ENCODE measurements at places on chromosomes 3 and 15.

GRCh38 chr3:85041001-85041400 lies 82.2 kb downstream of the CADM2 start:
- DNase-seq = no peak

GRCh38 chr3:39254806-39255449 lies 24.9 kb downstream of the CX3CR1 start:
- no peak for DNase-seq

DNA sequence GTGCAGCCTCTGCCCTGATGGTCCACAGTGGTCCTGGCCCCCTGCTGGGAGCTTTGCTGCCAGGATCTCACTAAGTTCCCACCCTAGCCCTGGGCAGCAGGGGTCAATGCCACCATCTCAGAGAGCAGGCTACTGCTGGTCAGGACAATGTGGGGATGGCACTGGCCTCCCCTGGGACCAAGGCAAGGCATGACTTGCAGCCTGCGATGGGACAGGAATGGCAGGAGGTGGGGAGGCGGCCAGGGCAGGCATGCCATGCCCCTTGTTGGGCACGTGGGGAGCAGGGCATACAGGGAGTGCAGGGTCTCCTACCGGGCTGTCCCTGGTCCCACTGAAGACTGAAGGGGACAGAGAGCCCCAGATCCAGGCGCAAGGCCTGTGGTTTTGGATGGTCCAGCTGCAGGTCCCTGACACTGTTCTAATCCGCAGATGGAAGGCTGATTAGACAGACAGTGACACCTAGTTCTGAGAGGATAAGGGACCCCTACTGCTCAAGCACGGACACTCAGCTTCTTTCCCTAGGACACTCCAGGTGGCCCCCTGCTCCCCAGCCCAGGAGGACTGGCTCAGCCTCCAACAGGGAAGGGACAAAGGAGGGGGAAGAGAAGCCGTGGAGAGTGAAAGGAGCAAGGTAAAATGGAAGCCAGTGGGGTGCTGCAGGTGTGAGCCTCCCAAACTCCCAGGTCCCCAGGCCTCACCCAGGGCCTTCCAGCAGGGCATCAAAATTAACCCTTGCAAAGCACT lies 69.2 kb upstream of the RPL32 start:
- DNase-seq = no peak

GRCh38 chr3:60313951-60314461 lies 937.2 kb downstream of the FHIT start:
- DNase-seq = no peak

DNA sequence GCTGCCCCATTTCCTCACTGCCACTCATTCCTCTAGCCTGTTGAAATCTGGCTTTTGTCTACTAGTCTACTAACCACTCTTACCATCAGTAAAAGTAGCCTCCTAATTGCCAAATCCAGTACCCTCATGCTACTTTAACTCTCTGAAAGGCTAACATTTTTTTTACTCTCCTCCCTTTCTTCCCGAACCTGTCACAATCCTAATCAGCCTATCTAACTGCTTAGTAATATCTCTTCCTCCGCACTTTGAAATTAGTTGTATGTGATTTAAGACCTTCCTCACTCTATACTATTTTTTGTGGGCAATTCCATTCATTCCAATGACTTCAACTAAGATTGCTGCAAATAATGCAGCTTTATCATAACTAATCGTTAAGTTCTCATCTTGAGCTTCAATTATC lies 3.7 kb downstream of the SENP7 start:
- no peak for DNase-seq

DNA sequence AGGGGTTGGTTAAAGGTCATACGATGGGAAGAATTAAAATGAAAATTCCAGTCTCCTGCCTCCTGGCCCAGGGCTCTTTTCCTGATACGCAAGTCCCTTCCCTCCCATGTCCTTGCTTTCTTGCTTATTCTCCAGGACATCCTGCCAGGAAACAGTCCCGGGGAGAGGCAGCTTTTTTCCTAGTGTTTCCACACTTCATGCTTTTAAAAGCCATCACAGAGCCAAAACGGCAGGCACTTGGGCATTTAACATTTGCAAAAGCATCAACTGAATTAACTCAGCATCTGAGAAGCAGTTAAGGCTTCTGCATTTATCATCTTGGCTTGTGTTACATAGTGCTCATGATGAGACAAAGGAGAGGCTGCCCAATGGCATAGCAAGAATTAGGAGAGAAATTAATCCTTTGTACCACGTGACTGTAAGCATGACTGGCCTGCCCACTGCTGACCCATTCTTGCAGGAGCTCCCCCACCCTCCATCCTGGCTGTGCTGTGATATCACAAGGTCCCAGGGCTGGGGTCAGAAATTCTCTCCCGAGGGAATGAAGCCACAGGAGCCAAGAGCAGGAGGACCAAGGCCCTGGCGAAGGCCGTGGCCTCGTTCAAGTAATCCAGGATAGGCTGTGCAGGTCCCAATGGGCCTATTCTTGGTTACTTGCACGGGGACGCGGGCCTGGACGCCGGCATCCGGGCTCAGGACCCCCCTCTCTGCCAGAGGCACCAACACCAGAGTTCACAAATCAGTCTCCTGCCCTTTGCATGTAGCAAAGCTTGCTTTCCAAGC lies 21.6 kb upstream of the VILL start:
- no peak for DNase-seq

DNA sequence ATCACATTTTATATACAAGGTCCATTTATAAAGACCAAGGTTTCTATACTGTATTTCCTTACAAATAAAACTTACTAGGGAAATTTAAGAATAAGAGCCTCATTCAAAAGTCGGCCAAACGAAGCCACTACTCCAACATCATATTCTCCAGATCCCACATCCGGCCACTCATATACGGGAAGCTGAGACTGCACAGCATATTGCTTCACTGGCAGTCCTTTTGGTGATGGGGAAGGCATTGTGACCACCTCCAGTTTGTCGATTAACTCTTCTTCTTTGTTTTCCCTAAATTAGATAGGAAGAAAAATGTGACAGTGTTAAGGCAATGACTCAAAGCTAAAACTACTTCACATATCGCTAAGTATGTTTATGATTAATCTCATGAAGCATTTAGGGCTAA lies 2.7 kb downstream of the MTFMT start:
- DNase-seq = no peak

- DNase-seq = peak; percentile 9
Observed at GRCh38 chr3:20225769-20226168, 39.8 kb upstream of the SGO1 start.

GRCh38 chr15:51736069-51736468 lies 1.4 kb downstream of the LYSMD2 start:
- DNase-seq = peak; percentile 25

- no peak for DNase-seq
Observed at GRCh38 chr15:44633603-44634002, 29.9 kb downstream of the SPG11 start.

GRCh38 chr3:38343797-38344594 lies 2.6 kb upstream of the XYLB start:
- DNase-seq = no peak

DNA sequence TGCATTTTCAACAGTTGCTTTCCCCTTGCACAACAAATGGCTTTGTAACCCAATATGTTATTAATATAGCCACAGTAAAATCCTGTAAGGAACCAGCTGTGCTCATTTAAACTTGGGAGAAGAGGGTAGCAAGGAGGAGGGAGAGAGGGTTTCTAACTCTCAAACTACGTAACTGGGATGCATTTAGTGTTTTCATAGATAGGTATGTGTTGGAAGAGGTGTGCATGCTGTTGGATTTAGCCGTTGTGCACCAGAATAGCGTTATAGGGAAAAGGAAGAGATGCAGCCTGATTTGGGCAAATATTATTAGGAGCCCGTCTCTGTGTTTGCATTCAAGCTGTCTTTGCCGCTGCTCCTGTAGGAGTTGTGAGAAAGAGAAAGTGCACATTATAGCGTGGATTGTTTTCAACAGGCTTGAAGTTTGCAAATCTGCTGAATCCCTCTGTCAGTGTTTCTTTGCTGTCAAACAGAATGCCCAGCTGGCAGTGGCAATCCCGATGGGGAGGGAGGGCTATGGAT lies 39.4 kb downstream of the ARPP21 start:
- no peak for DNase-seq

- DNase-seq = no peak
Observed at GRCh38 chr15:90871139-90871715, 2.8 kb downstream of the FURIN start.

DNA sequence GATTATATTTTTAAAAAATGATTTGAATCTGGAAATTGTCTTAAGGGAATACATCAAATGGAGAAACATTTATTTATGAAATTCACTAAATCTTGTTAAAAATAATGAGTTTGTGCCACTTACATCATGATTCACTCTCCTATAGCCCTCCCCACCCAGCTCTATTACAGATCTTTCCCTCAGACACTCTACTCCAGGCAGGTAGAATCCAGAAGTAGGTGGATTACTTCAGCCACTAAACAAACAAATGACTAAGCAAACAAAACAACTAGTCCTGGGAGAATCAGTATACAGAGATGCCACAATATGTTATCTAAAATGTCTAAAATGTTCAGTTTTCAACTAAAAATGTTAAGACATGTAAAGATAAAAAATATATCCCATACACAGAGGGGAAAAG lies 608.1 kb upstream of the UBE2E2 start:
- DNase-seq = no peak

GRCh38 chr15:33068007-33068481 lies 126.5 kb downstream of the FMN1 start:
- no peak for DNase-seq

DNA sequence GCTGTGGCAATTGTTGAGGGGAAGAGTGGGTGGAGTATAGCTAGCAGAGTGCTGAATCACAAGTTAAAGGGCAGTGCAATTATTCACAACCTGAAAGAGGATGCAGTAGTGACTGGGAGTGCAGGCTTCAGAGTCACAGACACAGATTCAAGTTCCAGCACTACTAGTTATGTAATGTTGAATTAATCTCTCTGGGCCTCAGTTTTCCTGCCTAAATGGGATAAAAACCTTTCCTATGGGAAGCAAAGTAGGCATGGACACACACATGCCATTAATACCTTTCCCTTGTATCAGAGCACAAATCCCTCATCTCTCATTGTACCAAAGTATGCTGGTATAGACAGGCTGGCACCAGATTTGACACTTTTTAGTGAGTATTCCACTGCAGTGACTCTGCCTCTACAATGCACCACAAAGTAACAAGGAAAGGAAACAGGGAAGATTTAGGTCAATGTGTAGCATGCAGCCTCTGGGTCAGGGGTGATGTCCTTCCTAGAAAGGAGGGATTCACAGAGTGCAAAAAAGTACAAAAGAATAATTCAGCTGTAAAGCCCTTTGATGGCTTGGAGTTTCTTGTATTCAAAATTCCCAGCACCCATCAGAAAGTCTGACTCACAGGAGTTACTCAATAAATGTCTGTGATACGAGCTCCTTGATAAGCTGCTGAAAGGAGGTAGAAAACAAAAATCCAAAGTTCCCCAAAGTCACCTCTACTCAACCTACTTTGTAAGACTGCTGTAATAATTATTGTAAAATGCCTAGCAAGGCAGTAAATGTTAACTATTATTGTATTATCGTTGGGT lies 507.5 kb upstream of the TGFBR2 start:
- no peak for DNase-seq

GRCh38 chr3:169227911-169228310 lies 435.6 kb downstream of the MECOM start:
- no peak for DNase-seq

GRCh38 chr3:58055314-58055713 lies 47.1 kb downstream of the FLNB start:
- DNase-seq = no peak

GRCh38 chr3:189813647-189814240 lies 182.6 kb downstream of the TP63 start:
- DNase-seq = no peak

- DNase-seq = peak; percentile 30
Observed at GRCh38 chr15:55774113-55774970, 31.4 kb upstream of the PRTG start.

- DNase-seq = no peak
Observed at GRCh38 chr3:74661672-74662071, 47.2 kb upstream of the CNTN3 start.

- DNase-seq = no peak
Observed at GRCh38 chr15:69082554-69082953, 68.1 kb downstream of the NOX5 start.

- no peak for DNase-seq
Observed at GRCh38 chr3:141519587-141519986, 32.8 kb downstream of the RASA2 start.

GRCh38 chr3:132203889-132204596 lies 113.2 kb upstream of the ACP3 start:
- no peak for DNase-seq

Measured in CD8-positive, alpha-beta T cell (primary cell).